ENCODE measurements at places on chromosomes 7 and 10.

- no peak for DNase-seq
These were observed 826.3 kb upstream of the MBL2 start for GRCh38 chr10:53598914-53599313.

- DNase-seq = no peak
These were observed 22.6 kb upstream of the DDX50 start for GRCh38 chr10:68878496-68878895.

DNA sequence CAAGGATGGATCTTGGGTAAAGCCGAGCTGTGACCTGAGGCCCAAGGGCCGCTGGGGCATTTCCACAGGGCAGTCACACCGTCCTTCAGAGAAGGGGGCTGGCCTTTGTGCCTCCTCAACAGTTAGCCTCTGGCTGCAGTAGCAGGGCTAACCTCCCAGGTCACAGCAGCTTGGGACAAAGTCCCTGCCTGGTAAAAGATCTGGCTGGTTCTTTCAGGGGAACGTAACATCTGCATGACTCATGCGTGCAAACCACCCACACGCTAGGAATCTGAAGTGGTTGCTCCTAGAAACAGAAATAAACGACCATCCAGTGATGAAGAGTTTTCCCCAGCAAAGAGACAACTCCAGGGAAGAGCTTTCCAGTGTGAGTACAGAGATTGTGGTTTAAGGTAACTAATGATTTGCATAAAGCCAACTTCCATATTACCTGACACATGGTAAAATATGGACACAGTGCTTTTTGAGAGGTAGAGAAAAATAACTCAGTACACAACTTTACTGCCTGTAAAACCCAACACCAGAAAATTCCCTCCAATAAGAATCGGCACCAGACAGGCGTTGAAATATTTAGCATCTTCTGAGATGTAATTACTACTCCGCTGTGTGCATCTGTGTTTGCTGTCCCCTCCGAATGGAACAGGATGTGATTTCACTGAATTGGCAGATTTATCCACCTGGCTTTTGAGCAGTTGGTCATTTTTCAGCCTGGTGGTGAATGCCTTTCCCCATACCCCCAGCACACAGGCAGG lies 84.9 kb upstream of the ADRB1 start:
- peak; percentile 27 for DNase-seq

DNA sequence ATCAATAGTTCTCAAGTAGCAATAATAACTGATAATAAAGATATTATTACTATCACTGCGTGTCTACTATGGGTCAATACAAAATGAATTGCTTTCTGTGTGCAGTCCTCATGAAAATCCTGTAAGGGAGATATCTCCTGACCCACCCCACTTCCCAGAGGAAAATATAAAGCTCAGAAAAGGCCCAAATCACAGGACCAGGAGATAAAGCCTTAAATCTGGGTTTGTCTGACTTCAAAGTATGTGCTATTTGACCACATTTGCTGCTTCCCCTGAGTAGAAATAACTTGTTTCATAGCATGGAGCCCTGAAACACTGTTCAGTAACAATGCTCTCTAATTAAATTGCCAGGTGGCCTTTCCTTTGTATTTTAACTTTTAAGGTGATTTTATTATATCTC lies 174.1 kb downstream of the JAZF1 start:
- no peak for DNase-seq

DNA sequence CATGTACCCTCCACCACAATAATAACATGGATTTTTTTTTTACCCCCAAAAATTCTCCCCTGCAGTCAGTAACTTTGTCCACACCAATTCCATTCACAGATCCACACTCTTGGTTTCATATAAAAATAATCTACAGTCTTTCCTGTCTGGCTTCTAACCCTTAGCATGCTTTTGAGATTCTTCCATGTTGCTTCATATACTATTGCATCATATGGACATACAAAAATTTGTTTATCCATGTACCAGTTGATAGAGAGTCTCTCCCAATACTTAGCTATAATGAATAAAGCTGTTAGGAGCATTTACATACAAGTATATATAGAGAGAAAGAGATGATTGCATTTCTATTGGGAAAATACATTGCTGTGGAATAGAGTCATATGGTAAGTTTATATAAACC lies 575.0 kb downstream of the XPNPEP1 start:
- DNase-seq = no peak

- DNase-seq = no peak
These were observed 35.9 kb downstream of the IL6 start for GRCh38 chr7:22762866-22763265.

- no peak for DNase-seq
These were observed 33.4 kb upstream of the FERD3L start for GRCh38 chr7:19178595-19178994.

- DNase-seq = no peak
These were observed 290.2 kb downstream of the DNAJB6 start for GRCh38 chr7:157627033-157627432.

- DNase-seq = no peak
These were observed 75.9 kb downstream of the GLI3 start for GRCh38 chr7:42161110-42161509.

Data from activated CD4-positive, alpha-beta T cell treated with anti-CD3 and anti-CD28 coated beads, Interleukin-2, amount 50 U/mL, for 24 hours (primary cell).